Cardiac muscle cell (in vitro differentiated cells and primary cell): ENCODE measurements at places on chromosomes 2 and 18.

GRCh38 chr2:28687640-28688385 lies 63.8 kb upstream of the PPP1CB start:
- no peak for DNase-seq

DNA sequence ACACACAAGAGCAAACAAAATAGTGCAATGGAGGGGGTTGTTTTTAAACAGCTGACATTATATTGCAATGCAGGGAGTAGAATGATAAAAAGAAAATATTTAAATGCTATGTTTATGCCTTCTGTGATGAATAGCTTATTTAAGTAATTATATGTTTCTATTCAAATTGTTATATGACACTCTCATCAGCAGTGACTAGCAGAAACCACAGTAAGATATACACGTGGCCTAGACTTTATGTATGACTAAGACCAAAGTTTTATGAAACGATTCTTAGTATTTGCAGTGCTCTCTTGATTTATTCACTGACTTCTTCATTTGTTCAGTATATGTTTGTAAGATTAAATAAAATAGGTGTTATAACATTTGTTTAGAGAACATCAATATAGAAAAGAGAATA lies 26.1 kb upstream of the C1D start:
- no peak for DNase-seq

DNA sequence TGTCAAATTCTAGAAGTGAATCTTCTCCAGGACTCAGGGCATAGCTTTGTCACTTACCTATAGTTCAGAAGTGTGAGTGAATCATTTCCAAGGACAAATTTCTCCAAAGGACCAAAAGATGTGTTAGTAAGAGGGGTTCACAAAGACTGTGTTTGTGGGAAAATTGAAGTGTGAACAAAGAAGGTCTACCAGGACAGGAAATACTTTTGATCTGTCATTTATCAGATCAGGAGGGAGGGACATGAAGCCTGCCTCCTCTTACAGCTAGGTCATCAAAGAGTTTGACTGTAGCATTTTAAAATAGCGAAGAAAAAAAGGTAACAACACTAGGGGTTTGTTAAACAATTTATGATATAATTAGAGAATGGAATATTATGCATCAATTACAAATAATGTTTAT lies 2.0 kb upstream of the CD28 start:
- no peak for DNase-seq

DNA sequence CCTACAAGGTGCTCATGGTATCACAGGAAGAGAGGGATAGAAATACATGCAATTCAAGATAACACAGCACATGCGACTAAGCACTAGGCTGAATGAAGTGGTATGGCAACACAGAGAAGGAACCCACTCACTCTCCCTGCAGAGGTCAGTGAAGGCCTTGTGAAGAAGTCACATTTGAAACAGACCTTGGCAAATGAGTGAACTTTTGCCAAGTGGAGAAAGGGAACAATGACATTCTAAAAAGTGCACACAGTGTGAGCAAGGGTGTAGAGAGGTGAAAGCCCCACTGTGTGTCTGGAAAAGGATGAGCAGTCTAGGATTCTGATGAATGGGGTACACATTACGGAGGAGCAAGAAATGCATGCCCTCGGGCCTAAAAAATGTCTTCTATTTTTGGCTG lies 23.3 kb downstream of the KLF7 start:
- DNase-seq = peak; percentile 29

GRCh38 chr2:150413910-150414309 lies 73.6 kb downstream of the RND3 start:
- DNase-seq = no peak

GRCh38 chr2:112973156-112973555 lies 4.7 kb upstream of the IL36G start:
- no peak for DNase-seq

DNA sequence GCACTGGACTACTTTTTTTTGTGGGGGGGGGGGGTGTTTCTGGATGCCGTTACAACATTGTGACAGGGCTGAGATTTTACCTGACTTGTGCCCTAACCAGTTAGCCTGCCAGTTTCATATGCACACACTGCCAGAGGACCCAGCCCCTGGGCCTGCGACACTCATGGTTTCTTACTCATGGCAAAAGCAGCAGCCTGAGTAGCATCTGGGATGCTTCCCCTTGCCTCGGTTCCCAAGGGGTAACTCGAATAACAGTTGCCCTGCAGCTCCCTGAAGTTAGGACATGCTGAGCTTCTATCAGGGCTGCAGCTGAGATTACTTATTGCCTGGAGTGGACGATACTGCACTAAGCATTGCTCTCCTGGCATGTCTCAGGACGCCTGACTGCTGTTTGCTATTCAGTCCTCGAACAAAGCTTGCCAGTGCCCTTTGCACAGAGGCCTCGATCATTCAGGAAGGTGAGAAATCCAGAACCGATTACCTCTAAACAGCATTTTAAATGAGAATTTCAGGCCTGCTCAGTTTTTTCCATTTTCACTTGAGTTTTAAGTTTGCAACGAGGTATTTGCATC lies 47.9 kb downstream of the TRPM8 start:
- DNase-seq = no peak

- no peak for DNase-seq
These were observed 20.0 kb upstream of the MTCL1 start for GRCh38 chr18:8685141-8685913.

- DNase-seq = no peak
These were observed 239.6 kb downstream of the BABAM2 start for GRCh38 chr2:28129955-28130695.

DNA sequence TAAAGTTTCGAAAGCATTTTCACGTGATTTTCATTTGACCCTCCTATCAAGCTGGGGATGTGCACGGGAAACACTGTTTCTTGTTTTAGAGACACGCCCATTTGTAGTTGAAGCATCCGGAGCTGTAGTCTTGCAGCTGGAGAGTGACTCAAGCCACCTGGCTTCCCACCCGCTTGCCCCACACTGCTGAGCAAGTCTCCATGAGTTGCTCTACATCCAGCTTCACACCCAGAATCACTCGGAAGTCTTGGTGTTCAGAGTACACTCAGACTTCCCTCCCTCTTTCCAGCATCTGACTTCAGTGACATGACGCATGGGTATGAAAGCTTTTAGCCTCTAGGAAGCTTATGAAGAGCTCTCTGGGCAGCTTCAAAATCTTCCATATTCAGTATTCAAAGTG lies 262.4 kb downstream of the NBAS start:
- DNase-seq = peak; percentile 73

DNA sequence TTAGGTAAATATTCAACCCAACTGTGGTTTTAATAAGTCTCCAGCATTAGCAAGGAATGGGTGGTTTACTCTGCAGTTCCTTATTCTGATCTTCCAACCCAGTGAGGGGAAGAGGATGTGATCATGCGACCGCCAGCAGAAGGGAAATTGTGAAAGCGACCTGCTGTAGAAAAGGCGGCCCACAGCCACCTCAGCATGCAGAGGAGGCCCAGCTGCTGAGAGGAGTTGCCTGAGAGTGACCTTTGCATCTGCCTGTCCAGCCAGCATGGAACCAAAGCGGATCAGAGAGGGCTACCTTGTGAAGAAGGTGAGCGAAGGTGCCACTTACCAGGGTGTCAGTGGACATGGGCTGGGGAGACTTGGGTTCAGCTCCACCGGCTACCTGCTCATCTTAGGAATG lies at the start of gene PLEK:
Gene PLEK, plus strand, starts transcription at position 196 of the 400 bp plus-strand sequence. Its CDS starts 70 bp downstream, at position 266.
- DNase-seq = no peak

- no peak for DNase-seq
These were observed 101.5 kb upstream of the HS6ST1 start for GRCh38 chr2:128420131-128420530.
